ENCODE measurements at places on chromosomes 6 and 20. TPM values are rescaled to one million over a fixed set of nuclear protein-coding genes. Genes with fewer than 3 reads are reported as not detected.

Gene ADGRF5
- total RNA-seq = 0.18 TPM

Gene CLPSL2
- 0.57 TPM for total RNA-seq

Gene BFSP1
- 6.9 TPM for total RNA-seq

DNA sequence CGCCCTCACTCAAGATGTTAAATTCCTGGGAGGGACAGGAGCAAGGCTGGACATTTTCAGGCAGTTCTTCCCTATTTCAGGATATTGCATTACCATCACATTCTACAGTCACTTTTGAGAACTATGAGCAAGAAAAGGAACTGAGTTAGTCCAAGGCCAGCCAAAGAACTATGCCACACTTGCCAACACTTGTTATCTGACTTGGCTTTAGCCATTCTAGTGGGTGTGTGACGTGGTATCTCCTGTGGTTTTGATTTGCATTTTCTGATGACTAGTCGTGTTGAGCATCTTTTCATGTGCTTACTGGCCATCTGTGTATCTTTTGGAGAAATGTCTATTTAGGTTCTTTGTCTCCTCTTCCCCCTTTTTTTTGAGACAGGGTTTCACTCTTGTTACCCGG is 12.0 kb downstream of the XRN2 start:
- no peaks in the 10 kb centered on the region for H3K27me3 ChIP-seq
- H3K4me1 ChIP-seq = no peaks in the 10 kb centered on the region
- no peaks in the 10 kb centered on the region for H3K36me3 ChIP-seq
- no peak overlapping the region for H3K27ac ChIP-seq

GRCh38 chr6:140500849-140501248 is 1126.4 kb upstream of the CITED2 start:
- DNase-seq = no peak
- no peaks in the 10 kb centered on the region for H3K36me3 ChIP-seq
- H3K27ac ChIP-seq = no peak overlapping the region
- no peak overlapping the region for H3K4me3 ChIP-seq
- H3K4me1 ChIP-seq = no peaks in the 10 kb centered on the region

DNA sequence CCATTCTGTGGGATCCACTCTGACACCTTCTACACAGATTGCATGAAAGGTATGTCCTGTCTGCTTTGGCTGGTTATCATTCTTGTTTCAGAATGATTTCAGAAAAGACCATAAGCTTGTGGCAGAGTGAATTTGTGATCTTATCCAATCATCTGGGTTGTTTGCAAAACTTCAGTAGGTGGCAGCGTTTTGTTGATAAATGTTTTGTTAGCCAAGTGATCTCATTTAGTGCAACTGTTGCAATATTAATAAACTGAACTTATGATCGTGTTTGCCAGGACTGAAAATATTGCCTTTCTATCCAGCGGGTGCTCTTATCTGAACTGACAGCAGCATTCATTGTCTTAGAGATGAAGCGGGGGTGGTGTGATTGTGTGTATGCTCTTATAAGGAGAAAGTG is 613.2 kb upstream of the NOX3 start:
- H3K4me3 ChIP-seq = no peak overlapping the region
- no peaks in the 10 kb centered on the region for H3K27me3 ChIP-seq
- H3K36me3 ChIP-seq = no peaks in the 10 kb centered on the region
- no peak overlapping the region for H3K27ac ChIP-seq

- no peaks in the 10 kb centered on the region for H3K4me1 ChIP-seq
- DNase-seq = no peak
- H3K36me3 ChIP-seq = no peaks in the 10 kb centered on the region
These were observed 61.8 kb downstream of the EPM2A start for GRCh38 chr6:145673504-145673903.
